Activated T-cell treated with anti-CD3 and anti-CD28 coated beads for 48 hours (primary cell): ENCODE measurements at places on chromosomes 4 and X.

GRCh38 chr4:107314156-107314555, 278.0 kb upstream of the DKK2 start:
- no peak for DNase-seq

- no peak for DNase-seq
Measured at GRCh38 chr4:122584519-122584918, 36.3 kb downstream of the IL21 start.

DNA sequence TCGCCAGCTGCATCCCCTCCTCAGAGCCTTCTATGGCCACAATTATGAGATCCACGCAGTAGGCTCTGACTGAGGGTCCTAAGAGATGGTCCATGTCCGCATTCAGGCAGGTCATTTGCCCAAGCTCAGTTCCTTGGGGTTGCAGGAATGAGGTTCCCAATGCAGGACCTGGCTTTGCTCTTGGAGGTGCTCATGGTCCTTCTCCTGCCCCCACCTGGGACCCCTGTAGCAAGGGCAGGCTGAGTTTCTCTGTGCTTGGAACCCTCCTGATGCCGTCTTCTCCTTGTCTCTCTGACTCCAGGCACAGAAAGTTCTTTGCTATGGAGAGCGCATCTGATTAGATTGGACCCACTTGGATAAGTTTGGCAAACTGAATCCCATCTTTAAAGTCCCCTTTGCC, 16.5 kb upstream of the SHOX start:
- no peak for DNase-seq

DNA sequence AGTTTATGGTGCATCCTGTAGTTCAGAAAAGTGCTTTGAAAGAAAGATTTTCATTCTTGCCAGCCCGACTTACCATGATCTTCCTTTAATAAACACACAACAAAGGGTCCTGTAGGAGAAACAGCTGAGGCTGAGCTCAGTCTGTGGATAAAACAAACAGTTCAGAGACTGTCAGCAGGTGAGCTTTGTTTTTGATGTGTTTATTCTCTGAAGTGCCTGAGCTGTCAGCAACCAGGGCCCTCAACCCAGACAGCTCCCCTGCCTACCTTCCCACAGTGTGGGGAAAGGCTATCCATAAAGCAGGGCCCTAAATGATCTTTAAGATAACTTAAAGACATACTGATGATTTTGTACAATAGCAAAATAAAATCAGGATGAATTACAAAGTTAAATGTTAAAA, 459.2 kb upstream of the GALNT7 start:
- DNase-seq = no peak

DNA sequence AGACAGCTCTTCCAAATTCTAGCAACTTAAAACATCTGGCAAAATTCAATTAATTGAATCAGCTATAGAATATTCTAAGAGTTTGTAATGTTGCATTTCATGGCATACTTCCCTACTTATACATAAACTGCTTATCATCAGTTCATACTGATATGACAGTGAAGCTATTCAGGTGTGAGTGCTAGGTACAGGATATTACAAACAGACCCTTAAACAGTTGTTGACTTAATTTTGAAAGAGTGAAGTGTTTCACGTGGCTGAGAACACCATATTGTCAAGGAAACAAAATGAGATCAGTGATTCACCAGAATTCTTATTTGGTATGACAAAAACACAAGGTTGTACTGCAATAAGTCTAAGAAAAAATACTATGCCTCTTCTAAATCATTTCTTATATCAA, 27.4 kb downstream of the CENPU start:
- DNase-seq = no peak

GRCh38 chr4:5940470-5941203, 47.8 kb upstream of the CRMP1 start:
- DNase-seq = no peak

DNA sequence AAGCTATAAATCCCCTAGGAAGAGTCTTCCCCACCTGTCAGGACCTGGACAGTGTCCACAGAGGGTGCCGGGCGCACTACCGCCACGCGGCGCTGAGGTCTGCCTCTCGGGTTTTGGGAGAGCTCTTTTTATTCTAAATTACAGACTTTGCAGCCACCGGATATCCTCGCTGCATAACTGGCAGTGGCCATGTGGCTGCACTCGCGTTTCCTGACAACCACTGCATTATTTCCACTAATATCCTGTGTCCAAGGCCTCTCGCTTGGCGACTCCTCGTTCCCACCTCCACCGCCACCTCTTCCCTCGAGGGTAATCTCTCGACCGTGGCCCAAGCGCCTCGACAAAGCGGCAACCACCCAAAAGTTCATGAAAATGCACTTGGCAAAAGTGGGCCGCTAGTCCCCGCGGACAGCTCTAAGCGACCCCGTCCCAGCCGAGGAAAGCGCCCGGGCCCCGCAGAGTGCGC, 512 bp upstream of the TMEM131L start:
- DNase-seq = no peak

GRCh38 chrX:17525762-17526555, 151.0 kb downstream of the NHS start:
- no peak for DNase-seq

GRCh38 chrX:10173331-10173900, 16.6 kb downstream of the CLCN4 start:
- DNase-seq = no peak
